ENCODE measurements at places on chromosomes 2 and 18. TPM values are rescaled to one million over a fixed set of nuclear protein-coding genes. Genes with fewer than 3 reads are reported as not detected.

DNA sequence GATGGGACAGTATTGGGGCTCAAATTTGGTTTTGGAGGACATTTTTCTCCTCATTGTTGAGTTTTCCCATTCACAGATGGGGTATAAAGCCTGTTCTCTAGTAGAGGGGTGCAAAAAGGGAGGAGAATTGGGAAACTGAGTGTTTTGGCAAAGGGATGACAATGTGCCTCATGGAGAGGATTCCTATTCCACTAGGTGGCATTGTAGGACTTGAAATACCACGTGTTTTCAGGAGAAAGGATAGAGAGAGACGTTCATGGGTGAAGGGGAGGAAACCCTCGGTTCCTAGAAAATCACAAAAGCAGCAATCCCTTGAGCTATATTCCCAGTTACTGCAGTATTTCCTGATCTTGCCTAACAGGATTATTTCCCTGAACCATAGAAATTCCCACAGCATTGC, 113.7 kb upstream of the SRD5A2 start:
- ATAC-seq, result no peak

- ATAC-seq, result peak; percentile 95
Measured at GRCh38 chr2:12918835-12919445, 202.2 kb downstream of the TRIB2 start.

GRCh38 chr2:129763966-129764365, 215.5 kb upstream of the RAB6C start:
- ATAC-seq, result no peak

- no peak for ATAC-seq
Measured at GRCh38 chr2:120134263-120134662, 88.9 kb downstream of the TMEM185B start.

- no peak for ATAC-seq
Measured at GRCh38 chr18:38790303-38790702, 1224.7 kb upstream of the CELF4 start.

DNA sequence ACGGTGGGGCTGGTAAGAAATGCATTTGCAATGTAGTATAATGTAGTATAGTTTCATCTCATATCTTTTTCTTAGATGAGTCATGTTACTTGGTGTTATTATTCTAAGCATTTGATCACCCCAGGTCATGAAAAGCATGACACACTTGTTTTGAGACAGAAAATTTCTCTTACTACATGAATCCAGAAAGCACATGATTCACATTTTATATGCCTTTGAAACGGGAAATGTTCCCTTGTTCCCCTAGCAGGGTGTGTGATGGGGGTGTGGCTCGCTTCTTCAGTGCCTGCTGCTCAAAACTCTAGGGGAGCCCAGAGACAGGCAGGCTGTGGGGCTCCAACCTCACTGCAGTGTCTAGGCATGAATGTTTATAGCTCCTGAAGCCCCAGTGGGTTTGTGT, 116.0 kb upstream of the RAB27B start:
- no peak for ATAC-seq

DNA sequence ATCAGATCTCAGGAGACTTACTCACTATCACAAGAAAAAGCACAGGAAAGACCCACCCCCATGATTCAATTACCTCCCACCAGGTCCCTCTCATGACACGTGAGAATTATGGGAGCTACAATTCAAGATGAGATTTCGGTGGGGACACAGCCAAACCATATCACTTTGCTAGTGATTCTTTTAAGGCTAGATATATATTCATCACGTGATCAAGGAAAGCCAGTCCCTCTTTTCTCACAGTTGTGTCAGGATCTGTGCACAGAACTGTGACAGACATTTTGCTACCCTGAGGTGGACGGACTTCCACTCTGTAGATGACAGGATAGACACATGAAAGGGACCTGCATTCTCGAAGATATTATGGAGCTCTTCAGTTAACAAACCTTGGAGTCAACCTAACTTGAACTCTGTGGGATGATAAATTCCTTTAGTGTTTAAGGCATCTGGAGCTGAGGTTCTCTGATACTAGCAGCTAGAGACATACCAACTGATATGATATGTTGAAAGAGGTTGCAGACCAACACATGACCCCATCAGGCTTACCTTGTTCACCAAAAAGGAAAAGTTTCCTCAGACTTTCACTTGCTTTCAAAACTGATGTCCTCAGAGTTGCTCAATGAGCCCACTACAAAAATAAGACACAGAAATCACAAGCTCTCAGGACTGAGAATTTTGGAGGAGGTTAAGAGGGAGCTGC, 66.3 kb upstream of the SCG2 start:
- no peak for ATAC-seq

- ATAC-seq, result no peak
Measured at GRCh38 chr2:133213651-133214050, 354.6 kb downstream of the NCKAP5 start.

DNA sequence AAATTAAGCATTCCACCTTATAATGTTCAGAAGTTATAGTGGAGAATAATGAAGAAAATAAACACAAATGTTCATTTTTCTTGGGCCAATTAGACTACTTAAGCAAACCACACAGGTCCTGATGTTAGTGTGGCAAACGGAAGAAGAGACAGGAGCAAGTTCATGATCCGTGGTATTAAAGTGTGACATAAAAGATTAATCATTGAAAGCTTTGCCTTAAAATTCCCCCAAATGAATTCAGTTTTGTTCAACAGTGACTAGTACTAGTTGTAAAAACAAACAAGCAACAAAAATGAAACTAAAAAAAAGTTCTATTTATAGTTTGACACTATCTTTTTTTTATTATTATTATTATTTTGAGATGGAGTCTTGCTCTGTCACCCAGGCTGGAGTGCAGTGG, 73.7 kb downstream of the RFTN2 start:
- no peak for ATAC-seq

GRCh38 chr2:232327105-232328031, 51.2 kb upstream of the ALPP start:
- no peak for ATAC-seq

DNA sequence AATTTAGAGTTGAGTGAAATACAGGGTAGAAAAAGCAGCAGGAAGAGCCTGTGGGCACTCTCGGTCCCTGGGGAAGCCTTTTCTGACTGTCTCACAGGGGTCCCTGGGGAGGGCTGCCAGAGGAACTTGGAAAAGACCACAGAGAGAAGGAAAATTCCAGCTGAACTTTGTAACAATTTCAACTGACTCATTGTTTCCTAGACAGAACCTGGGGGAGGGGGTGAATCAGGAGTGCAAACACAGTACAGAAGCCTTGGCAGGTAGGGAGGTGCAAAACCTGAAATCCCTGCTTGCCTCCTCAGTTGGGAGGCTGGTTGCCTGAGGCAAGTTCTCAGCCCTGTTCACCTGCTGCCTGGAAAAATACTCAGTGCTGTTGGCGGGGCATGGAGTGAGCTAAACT, 106.8 kb downstream of the GRB14 start:
- ATAC-seq, result no peak

- ATAC-seq, result no peak
Measured at GRCh38 chr2:131105950-131106801, 1.0 kb downstream of the PLEKHB2 start.

- ATAC-seq, result no peak
Measured at GRCh38 chr2:30770816-30771576, 36.2 kb downstream of the CAPN13 start.

DNA sequence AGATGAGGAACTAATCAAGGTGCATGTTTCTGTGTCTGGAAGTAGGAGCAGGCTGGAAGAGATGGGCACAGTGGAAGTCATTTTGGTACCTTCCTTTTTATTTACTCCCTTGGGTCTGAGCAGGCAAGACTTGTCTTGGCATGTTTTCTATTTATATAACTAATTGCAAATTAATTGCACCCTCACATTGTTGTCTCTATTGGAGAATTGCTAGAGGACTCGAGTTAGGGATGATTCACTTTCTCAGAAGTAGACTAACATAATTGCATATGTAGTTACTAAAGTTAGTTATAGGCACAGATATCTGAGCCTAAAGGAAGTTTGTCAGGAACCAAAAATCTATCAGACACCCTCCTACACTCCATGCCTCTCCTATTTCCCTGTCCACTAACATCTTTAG, 92.8 kb upstream of the NRP2 start:
- no peak for ATAC-seq

DNA sequence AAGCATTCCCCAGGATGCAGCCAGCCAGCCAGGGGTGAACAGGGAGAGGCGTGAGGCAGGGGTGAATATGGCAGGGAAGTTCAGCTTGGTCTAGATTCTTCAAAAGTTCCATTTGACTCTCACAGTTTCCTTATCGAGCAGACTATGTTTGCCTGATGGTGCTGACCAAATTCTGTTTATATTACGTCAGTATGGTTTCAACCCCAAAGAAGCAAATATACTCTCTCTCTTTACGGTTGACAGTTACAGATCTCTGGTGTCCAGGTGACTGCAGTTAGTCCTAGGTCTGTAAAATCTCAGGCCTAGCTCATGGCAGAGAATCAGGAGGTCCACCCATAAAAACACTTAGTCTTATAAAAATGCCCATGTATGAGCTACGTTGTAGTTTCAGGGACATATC, 38.3 kb upstream of the DNMT3A start:
- ATAC-seq, result no peak

- ATAC-seq, result no peak
Measured at GRCh38 chr2:157377861-157378260, 52.2 kb upstream of the ERMN start.

GRCh38 chr2:49924044-49924817, 769.9 kb upstream of the FSHR start:
- no peak for ATAC-seq

GRCh38 chr2:240225131-240225530, 84.7 kb upstream of the OTOS start:
- ATAC-seq, result no peak

GRCh38 chr2:63743170-63743981, 98.3 kb upstream of the UGP2 start:
- no peak for ATAC-seq

GRCh38 chr2:216960671-216961268, 100.9 kb upstream of the TNP1 start:
- ATAC-seq, result no peak

- no peak for ATAC-seq
Measured at GRCh38 chr18:3452750-3453539, 3.0 kb downstream of the TGIF1 start.

- no peak for ATAC-seq
Measured at GRCh38 chr18:25005541-25006403, 346.2 kb downstream of the ZNF521 start.

DNA sequence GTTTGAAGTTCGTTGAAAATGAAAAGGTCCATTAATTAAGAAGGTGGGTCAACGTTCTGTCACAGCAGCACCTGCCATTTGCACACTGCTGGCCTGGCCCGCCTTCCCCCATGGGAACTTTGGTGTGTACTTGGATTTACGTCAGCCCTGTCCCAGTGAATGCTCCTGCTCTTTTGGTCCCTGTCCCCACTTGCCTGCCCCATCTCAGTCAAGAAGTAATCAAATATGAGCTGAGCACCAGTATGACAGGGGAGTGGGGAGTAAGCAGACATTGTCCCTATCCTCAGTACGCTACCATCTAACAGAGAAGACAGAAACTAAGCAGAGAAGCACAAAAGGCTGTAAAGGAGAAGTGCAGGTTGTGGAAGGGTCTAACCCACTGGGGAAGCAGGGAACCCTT, 65.1 kb downstream of the SLC4A3 start:
- ATAC-seq, result no peak

DNA sequence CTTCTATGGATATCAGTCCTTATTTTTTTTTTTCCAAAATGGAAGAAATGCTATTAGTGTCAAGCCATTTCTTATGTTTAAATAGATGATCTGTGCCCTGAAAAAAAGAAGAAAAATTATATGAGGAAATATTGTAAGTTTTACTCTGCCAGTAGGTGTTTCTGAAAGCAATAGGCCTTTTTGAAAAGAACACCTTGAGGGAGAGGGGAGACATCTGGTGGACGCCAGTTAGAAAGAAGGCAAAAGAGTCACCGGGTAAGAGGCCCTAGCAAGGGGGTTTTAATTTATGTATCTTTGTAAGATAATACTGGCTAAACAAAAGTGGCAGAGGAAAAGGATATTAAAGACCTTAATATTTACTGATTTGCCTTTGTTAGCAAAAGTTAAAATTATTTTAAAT, 56.1 kb downstream of the DYNAP start:
- ATAC-seq, result no peak

- ATAC-seq, result no peak
Measured at GRCh38 chr18:56235481-56236013, 402.8 kb downstream of the TXNL1 start.

GRCh38 chr2:242030858-242031257, 161.3 kb downstream of the RTP5 start:
- no peak for ATAC-seq

DNA sequence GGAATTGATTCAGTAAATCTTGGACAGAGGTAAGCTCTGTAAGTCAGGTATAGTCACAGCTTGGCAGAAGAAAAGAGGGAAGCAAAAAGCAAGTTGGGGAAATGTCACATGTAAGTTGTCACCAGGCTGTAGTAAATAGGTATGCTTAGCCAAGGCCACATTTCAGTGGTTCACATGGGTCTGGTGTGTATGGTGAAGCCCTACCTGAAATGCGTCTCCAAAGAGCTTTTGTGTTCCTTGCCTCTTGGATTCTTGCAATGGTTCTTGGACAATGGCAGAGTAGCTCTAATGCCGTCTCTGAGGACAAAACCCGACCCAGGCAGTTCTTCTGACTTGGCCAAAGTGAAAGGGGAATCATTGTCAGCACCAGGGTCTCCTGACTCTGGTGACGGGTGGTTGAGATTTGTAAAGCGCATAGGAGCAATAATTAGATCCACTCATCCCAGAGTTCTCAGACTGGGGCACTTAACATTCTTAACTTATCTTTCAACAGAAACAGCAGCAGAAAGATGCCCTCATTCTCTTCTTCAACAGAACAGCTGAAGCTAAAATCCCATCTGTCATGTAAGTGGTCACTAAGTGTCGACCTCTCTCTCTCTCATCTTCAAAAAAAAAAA, 34.4 kb upstream of the RPL37A start:
- ATAC-seq, result no peak

GRCh38 chr2:134177351-134177931, 76.4 kb upstream of the MGAT5 start:
- peak; percentile 22 for ATAC-seq

GRCh38 chr2:47652061-47652690, 130.8 kb upstream of the MSH6 start:
- ATAC-seq, result no peak

GRCh38 chr2:174035117-174035635, 70.0 kb upstream of the SP3 start:
- no peak for ATAC-seq

The IL1R2 gene
- total RNA-seq, result 1.1 TPM

The ANKRD29 gene
- 11.6 TPM for total RNA-seq

The CXCR1 gene
- not detected for total RNA-seq

The ZC3H6 gene
- total RNA-seq, result 16.0 TPM

The DNAJB2 gene
- total RNA-seq, result 45.3 TPM

The PAIP2B gene
- total RNA-seq, result 16.6 TPM

The CABYR gene
- 1.7 TPM for total RNA-seq

The ASTL gene
- total RNA-seq, result not detected

The ALKAL2 gene
- not detected for total RNA-seq

The GLI2 gene
- total RNA-seq, result 6.3 TPM

The CD302 gene
- total RNA-seq, result 60.0 TPM

Measured in gastroesophageal sphincter (tissue), 4 donors.